Stimulated activated CD4-positive, alpha-beta T cell treated with anti-CD3 and anti-CD28 coated beads, Interleukin-12 subunit alpha, Interleukin-12 subunit beta, amount 100 ng/mL, for 48 hours (primary cell): ENCODE measurements at places on chromosomes 5 and 9.

DNA sequence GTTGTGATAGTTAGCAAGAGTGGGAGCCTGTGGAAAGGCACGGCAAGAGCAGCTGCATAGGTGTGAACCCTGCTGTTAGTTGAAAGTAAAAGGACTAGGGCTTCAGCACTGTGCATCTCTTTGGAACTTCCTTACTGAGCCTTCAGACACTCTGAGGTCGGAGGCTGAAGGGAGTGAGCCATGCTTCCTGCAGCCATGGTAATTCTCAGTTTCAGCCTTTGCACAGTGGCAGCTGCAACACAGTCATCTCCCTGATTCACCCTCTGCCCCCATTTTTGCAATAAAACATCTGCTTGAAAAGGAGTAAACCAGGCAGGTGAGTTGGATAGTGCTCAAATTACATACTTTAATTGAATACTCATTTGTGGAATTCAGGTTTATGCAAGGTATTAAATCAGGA lies 6.5 kb upstream of the TLE4 start:
- no peak for DNase-seq

GRCh38 chr5:93017849-93018248 lies 563.2 kb downstream of the NR2F1-AS1 start:
- DNase-seq = no peak

DNA sequence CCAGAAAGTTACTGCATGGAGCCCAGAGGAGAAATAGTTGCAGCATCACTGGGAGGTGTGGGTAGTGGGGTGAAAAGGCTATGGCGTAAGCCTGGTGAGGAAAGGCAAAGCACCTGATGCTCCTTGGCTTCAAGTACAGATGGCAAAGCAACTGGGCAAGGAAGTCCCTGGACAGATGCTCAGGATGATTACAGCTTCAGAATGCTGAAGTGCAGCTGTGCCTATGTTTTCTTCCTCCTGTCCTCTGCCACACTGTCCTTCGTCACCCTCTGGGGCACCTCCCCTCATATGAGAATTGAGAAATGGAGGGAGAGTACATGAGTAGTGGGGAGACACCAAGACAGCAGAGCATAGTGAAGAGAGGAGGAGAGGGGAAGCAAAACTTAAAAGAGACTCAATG lies 328.0 kb downstream of the PDE4D start:
- no peak for DNase-seq

DNA sequence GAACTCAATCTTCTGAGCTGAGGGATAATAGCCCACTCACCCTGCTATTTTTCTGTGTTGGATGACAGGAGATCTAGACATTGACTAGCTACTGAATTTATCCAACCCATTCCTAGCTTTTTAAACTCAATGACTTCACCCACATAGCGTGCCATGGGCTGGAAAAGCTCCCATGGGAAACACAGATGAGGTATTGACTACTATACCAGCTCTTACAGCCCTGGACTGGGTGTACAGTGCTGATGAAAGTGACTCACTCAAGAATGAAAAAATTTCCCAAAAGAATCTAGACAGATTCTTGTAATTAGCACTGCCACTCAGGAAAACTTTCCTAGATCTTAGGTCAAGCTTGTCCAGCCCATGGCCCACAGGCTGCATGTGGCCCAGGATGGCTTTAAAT lies 72.7 kb upstream of the NREP start:
- no peak for DNase-seq
